T-helper 2 cell (primary cell): ENCODE measurements at places on chromosomes 11 and 22.
A peak's percentile ranks its signal among the peaks of the same experiment; 100 is the strongest.

GRCh38 chr22:40263191-40263590 is 83.1 kb upstream of the ADSL start:
- no peak for DNase-seq

GRCh38 chr11:34744511-34744910 is 123.6 kb downstream of the EHF start:
- DNase-seq, result no peak

GRCh38 chr22:21952586-21953571 is at the start of gene PPM1F:
TSS of gene PPM1F (minus strand) at chr22:21952848. CDS start at chr22:21946048, 6,800 bp downstream.
- DNase-seq, result peak; percentile 84

DNA sequence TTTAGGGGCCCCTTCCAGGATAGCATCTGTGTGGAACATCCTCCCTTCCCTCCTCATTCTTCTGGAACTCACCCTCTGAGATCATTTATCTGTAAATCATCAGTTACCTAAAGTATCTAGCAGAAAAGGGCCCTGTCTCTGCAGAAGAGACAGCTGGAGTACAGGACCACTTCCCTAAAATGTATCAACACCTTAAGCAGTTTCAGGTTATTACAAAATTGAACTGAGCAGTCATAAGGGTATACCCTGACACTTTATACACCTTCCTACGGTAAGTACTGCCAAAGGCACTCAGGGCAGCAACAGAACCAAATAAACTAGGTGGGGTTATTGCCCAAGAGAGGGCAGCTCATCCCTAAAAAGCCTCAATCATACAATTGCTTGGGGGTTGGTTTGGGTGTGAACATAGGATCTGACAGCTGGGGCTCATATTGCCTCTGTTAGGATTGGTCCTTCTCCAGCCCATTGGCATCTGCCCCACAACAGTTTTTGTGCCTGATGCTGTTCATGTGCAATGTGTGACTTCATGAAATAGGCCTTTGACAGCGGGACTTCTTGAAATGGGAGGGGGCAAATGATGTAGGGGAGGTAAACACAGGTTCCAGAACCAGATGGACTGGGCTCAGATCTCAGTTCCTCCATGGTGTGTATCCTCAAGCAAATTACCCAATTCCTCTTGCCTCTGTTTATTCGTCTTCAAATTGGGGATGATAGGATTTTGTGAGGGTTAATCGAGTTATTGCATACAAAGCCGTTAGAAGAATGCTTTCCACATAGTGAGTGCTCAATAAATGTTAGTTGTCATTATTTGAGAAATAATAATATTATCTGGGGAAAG is 2.9 kb downstream of the POU2AF3 start:
- no peak for DNase-seq

GRCh38 chr22:50315289-50316113 is 8.1 kb upstream of the PLXNB2 start:
- DNase-seq, result no peak

DNA sequence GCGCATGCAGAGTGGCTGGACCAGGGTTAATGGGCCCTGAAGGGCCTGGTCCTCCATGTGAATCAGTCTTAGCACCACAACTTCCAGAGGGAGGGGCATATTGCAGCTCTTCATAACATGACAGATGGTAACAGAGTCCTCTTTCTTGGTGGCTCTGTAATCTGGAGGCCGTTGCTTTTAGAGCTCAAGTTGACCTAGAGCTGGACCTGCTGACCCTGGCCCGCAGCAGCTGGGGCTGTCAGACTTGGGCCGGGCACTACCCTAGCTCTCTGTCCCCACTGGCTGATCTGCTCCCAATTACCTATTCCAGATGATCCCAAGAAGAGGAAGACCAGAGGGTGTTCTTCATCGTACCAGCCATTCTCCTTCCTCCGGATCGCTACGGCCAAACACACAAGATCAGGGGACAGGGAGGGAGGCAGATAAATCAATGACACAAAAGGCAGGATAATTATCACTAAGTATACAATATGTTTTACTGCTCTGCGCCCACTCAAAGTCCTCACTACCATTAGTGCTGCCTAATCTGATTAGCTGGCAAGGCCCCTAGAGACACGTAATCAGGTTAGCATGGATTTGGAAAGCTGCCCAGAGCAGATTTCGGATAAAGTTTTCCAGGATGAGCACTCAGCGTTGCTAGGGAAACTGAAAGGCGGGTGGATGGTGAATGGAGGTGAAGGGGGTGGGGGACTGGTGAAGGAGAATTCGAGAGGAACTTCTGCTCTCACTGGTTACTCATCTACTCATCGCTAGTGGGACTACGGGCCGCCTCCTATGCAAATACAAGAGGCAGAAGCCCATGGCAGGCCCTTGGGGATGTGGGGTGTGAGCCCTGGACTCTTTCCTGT is 64.5 kb upstream of the PHOX2A start:
- no peak for DNase-seq

- DNase-seq, result no peak
Observed at GRCh38 chr11:120205596-120206161, 5.2 kb upstream of the OAF start.

GRCh38 chr11:18294862-18295261 is 27.1 kb downstream of the HPS5 start:
- DNase-seq, result no peak

GRCh38 chr11:76885390-76886097 is 24.8 kb downstream of the ACER3 start:
- no peak for DNase-seq

DNA sequence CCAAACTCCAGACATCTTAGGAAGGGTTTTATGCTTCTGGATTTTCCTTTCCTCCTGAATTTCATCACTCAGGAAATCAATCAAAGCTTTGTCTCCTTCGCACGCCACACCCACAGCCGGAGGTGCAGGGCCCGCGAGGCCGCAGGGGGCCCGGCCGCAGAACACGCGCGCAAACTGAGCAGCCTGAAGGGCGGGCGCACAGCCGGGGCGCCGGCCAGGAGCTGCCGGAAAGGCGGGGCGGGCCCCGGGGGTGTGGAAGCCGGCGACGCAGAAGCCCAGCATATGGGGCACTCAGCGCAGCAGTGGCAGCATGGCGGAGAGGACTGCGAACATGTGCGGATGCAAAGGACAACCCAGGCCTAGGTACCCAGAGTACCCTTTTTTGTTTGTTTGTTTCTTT is 33.1 kb upstream of the SPTBN2 start:
- no peak for DNase-seq

DNA sequence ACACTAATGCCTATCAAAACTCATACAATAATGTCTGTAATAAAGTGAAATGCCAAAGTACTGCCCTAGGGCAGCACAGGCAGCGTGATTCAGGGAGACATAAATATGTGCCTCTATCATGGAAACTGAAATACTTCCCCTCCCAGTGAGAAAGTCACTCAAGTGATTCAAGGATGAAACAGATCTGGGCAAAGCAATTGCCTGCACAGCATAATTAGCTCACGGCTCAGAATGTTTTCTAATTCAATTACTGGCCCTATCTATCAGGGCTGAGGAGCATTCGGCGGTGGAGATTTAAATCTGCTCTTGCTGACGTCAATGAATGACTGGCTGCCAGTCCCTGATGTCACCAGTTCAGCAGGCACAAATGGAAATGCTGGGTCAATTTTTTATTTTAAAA is 27.7 kb upstream of the PPP2R1B start:
- no peak for DNase-seq

DNA sequence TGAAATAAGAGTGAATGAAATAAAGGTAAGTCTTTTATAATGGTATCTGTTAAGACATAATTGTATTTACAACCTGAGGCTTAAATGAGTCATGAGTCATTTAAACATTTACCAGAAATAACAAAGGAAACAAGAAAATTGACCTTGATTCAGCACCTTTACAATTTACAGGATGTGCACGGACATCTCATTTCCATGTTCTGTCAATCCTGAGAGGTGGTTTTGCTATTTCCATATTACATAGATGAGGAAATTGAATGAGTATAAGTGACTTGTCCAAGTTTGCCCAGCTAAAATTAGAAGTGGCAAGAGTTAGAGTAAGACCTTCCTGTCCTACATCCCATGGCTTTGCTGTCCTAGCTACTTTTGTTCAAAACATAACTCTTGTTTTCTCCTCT is 89.1 kb downstream of the TRIM44 start:
- DNase-seq, result no peak

DNA sequence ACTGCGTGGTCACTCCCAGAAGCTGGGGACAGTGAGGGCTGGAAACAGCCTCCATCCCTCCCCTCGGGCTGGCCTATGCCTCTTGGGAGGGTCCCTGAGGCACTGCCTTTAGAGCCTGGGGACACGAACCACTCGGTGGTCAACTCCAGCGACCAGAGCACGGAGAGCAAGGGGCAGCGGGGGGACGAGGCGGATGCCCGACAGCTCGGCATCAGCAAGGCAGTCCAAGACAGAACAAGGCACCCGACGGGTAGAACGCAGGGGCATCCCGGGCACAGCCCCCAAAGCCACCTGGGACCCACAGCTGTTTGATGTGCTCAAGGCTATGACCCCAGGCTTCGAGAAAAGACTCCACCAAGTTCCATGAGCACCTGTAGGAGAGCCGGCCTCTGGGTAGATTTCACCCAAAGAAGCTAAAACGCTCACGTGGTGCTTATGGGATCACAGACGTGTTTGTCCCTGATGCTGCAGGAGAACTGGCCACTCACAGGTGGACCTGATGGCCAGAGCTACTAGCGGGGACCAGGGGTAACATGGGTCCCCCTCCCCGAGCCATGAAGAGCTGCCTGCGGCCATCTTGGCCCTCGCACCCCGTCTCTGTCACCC is 510 bp upstream of the LSP1 start:
- no peak for DNase-seq

- no peak for DNase-seq
Observed at GRCh38 chr11:132718711-132719671, 813.3 kb downstream of the OPCML start.

- peak; percentile 62 for DNase-seq
Observed at GRCh38 chr11:77637345-77638165, at the start of gene CLNS1A. TSS of gene CLNS1A (minus strand) at chr11:77637794. CDS start at chr11:77637714, 80 bp downstream.

GRCh38 chr22:36049678-36049997 is 21.0 kb upstream of the RBFOX2 start:
- DNase-seq, result no peak

DNA sequence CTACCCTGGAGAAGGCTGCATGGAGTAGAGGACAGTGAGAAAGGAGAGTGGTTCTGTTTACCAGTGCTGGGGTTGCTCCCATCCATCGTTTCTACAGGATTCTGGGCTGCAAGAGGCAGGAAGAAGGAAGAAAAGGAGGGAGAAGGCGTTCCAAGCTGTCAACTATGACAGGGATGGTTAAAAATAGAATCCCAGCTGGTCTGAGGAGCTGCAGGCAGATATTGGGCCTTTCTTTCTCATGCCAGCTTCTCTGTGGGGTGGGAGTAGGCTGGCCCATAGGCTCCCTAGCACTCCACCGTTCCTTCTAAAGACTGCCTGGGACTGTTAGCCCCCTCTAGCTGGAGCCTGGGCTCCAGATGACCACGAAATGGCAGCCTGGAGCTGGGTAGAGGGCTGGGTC is 13.6 kb downstream of the CCKBR start:
- no peak for DNase-seq

GRCh38 chr22:24247564-24248344 is 2.9 kb upstream of the GGT5 start:
- DNase-seq, result no peak

DNA sequence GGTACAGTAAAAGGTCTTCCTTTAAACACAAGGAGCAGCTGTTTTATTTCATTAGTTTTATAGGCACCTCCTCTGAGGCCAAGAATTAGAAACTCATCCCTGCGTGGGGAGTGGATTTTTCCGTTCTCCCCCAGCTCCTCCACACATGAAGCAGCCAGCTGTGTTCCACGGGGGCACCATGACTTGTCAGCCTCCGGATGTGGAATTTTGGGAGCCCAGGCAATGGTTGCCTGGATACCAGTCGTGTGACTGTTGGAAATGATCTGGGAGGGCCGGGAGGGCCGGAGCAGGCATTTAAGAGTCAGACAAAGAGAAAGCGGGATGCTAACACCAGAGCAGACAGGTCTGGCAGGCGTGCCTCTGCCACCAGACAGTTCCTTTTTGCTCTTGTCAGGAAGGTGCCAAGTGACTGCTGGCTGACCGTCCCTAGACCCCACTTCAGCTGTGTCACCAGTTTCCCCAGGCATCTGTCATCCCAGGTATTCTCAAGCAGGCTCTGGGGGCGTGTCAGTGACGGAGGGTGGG is 15.9 kb upstream of the CDC42EP2 start:
- no peak for DNase-seq

- no peak for DNase-seq
Observed at GRCh38 chr11:118607401-118608359, at the start of gene PHLDB1. TSS of gene PHLDB1 (plus strand) at chr11:118607615. CDS start at chr11:118613837, 6,222 bp downstream.

GRCh38 chr11:61533039-61533375 is 24.5 kb downstream of the LRRC10B start:
- no peak for DNase-seq

DNA sequence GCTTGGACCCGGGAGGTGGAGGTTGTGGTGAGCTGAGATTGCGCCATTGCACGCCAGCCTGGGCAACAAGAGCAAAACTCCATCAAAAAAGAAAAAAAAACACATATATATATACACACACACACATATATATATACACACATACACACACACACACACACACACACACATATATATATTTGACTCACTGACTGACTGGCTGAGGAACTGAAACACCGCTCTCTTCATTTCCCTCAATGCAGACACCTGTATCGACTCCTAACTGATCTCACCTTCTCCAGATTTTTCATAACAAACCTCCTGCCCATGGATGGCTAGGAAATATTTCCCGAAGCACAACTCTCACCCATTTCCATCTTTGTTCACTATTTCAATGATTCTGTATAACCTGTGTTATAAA is 140.7 kb upstream of the ANO3 start:
- no peak for DNase-seq

DNA sequence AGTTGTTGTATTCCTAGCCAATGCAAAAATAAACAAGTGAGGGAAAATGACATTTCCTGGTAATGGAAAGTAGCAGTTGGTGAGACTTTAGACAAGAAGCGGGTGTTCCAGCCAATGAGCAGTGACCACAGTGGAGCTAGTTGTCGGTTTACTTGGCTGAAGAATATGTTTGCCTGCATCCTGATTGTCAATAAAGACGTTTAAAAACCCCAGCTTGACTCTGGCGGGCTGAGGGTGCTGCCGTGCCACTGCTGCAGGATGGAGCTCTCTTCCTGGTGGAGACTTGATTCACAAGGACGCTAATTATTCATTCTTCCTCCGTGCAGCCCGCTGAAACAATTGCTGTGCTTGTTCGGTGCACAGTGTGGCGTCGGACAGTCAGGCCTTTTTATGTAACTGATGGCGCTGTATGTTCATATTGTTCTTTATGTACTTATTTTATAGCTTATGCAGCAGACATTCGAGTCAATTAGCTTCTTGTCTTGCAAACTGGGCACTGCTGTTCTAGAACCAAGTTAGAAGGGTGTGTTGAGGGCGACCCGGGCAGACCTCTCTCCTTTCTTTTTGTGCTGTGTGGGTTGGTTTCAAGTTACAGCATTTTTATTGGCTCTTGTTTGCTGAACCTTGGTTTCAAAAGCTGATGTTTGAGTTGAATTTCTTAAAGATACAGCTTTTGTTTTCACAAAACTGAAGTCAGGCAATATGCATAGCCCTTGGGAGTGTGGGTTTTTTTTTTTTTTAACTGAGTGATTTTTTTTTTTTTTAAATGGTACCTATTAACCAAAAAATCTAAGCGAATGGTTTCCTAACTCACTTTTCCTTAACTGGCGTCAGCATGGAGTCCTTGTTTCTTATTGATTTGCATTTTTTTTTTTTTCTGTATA is 153.9 kb downstream of the TEAD1 start:
- DNase-seq, result no peak

- DNase-seq, result no peak
Observed at GRCh38 chr11:46527591-46528130, 66.2 kb downstream of the AMBRA1 start.
